ENCODE measurements at places on chromosomes 5 and 9.

DNA sequence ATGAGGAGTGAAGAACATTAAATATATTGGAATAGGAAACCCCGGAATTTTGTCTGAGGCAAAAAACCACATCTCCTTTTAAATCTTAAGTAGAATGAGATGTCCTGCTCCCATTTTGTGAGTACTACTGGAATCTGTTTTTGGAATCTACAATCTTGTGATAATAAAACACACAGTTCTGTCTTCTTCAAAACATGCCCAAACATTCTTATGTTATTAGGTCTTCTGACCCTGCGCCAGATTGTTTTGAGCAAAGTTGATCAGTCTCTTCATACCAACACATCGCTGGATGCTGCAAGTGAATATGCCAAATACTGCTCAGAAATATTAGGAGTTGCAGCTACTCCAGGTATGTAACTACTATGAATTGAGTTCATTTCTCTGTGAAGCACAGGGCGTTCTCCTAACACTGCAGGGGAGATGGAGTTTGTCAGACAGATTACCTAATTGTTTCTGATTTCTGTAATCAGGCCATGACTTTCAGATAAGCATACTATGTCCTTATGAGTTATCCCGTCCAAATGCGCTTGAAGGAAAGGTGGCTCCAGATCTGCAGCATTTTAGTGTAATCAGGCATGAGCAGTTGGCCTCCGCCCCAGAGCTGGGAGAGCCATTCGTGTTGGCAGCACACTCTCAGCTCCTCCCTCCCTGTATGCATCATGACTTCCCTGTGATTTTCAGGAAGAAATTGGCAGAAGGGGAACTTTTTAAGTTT, 88.0 kb downstream of the NLN start:
- no peak for DNase-seq

- DNase-seq, result no peak
Observed at GRCh38 chr9:127976498-127976897, 4.3 kb downstream of the EEIG1 start.

DNA sequence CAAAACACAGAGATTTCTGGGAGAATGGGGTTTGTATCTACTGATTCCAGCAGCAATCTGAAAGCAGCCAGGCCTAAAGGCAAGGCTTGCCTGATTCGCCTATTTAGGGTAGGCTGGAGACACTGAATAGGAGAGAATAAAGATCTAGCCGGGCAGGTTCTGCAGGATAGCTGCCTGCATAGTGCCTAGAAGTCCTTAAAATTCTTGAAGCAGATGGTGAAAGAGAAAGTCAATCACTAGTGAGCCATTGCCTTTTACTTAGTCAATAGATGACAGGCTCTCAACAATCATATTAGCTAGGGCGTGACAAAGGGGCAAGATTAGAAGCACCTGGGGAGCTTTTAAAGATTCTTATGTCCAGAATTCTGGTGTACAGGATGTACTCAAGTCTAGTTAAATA, 522.7 kb downstream of the HTR1A start:
- DNase-seq, result no peak

DNA sequence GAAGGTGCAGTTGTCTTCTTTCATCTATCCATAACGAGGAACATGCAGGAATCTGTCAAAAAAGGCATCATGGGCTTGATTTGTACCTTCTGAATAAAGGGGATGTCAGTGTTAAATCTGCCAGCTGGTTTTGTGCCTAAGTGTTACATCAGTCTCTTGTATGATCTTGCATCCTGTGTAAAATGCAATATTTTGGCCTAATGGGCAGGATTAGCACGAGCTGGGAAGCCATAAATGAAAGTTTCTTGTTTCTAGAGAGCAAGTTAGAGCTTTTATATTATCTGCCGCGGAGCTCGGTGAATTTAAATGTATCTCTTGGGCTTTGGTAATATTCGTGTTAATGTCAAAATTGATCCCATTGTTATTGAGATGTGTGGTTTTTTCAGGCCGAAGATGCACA, 526.1 kb upstream of the WWC1 start:
- no peak for DNase-seq

DNA sequence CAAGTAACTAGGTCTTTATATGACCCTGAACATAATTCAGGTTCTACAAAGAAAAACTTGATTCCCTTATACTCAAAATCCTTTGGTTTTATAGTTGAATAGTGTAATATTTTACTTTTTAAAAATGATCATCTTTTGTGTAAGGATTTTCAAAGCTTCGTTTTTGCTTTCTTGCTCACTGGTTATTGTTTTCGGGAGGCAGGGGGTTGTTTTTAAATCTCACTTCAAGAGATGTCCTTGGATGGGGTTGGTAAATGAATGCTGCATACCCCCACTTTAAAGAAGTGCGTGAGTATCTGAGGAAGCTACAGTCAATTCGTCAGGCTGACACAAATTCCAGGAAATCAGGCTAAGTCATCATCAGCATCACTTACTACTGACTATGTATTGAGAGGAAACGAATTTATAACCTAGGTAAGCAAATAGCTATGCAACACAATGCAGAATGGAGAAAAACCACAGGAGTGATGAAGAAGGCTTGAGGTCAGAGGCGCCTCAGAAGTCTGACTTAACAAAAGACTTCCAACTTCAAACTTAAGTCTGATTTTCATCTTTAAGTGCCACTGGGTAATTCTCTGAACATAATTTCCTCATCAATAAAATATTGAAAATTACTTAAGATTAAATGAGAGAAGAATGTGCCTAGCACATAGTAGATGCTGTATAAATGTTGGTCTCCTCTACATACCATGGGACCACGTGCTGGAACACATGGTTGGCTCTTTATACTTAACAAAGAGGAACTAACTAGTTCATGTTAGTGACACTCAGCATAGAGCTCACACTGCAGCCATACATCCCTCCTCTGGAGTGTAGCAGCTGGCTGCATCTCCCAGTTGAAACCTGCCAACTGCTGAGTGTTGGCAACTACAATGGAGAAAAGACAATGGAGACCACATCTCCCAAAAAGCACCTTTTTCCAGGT, 106.0 kb upstream of the KIF2A start:
- peak; percentile 53 for DNase-seq

- no peak for DNase-seq
Observed at GRCh38 chr5:105392122-105392709, 1829.6 kb upstream of the NUDT12 start.

GRCh38 chr9:38286766-38287165, 105.7 kb upstream of the ALDH1B1 start:
- no peak for DNase-seq

DNA sequence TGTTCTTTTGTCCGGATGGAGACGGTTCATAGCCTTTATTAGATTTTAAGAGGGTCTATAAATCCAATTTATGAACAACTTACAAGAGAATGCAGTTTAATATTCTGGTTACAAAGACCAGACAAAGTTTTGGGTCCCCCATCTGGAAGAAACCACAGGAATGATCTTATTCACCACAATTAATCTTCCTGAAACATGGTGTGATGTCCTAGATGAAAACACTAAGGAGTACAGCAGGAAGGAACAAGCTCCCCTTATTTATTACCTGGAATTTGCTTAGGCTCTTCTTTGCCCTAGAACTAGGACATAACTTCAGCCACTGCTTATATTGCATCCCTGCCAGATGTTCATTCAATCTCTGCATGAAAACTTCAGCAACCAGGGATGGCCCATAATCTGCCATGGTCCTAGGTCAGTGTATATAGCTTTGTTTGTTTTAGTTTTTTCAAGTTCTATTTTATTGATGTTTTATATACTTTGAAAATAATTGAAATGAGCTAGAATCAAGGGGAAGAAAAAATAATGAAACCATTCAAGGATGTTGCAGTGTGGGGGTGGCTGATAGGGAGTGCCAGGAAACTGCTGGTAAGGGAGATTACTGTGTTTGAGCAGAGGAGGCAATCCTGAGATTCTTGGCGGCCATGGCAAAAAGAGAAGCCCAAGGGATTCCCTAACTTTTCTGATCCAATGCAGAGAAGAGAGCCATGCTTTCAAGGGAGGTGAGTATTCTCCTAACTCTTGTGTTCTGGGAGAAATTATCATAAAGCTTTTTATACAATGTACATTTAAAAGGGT, 16.8 kb downstream of the TXNDC8 start:
- DNase-seq, result no peak

- DNase-seq, result no peak
Observed at GRCh38 chr9:24439456-24439855, 106.2 kb downstream of the IZUMO3 start.
